ENCODE measurements at places on chromosomes 3 and 15. TPM values are rescaled to one million over a fixed set of nuclear protein-coding genes. Genes with fewer than 3 reads are reported as not detected.
A peak's percentile ranks its signal among the peaks of the same experiment; 100 is the strongest.

- DNase-seq = no peak
Observed at GRCh38 chr3:171289291-171289690, 170.9 kb downstream of the TNIK start.

DNA sequence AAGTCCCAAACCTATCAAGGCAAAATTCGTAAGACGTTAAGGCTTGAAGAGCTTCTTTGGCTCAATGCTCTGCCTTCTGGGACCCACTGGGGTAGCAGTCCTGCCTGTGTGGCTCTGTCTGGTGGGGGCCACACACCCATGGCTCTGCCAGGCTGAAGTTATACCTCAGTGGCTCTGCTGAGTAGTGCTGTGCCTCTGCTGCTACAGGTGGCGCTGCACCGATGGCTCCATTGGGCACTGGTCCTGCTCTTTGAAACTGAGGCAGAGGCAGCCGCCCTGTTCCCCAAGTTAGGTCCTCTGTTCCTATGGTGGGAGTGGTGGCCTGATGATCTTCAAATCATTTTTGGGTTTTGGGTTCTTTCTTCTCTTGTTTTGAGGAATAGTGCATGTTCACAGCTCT is 68.0 kb upstream of the AP4E1 start:
- no peak for DNase-seq

NR1I2 gene
- total RNA-seq = not detected

DNA sequence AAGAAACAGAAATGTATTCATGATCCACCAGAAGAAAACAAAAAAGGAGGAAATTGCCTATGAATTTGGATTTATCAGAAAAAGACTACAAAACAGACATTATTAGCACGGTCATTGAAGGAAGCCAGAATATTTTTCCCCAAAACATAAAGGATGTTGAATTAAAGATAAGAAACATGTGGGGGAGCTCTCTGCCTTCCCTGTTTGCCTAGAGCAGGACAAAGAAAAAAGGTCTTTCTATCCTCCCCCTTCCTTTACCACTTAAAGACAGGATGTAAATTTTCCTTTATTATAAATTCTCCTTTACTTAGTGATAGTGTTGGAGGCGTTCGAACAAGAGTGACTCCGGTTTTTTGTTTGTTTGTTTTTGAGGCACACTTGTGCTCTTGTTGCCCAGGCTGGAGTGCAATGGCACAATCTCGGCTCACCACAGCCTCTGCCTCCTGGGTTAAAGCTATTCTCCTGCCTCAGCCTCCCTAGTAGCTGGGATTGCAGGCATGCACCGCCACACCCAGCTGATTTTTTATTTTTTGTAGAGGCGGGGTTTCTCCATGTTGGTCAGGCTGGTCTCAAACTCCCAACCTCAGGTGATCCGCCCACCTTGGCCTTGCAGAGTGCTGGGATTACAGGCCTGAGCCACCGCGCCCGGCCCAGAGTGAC is 14.9 kb upstream of the RPN1 start:
- no peak for DNase-seq

FANCD2 gene
- total RNA-seq = 14.6 TPM

- no peak for DNase-seq
Observed at GRCh38 chr15:90227816-90228772, 5.6 kb downstream of the CIB1 start.

DNA sequence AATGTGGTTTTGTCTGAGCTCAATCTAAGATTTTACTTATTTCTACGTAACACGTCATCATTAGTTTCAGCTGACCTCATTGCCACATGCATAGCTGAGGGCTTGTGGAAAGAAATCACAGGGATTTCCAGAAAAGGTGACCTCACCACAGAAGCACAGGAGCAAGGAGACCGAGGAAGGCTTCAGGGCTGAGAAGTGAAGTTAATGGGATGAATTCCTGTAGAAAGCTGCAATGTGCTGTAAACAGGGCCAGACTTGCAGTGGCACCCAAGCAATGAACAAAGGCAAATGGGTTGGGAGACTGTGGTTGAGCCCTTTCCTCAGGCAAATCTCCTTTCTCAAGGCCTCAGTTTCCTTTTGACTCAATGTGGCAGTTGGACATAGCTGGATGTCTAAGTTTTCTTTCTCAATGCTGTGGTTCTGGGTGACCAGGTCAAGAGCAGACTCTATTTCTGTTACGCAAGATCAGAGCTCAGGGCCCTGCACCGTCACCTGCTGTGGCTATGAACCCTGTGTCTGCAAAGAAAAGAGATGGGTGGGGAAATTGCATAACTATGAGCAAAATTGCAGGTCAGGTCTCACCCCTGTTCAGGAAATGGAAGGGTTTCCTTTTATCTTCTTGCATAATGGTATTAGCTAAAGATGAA is 252.2 kb upstream of the TBL1XR1 start:
- DNase-seq = peak; percentile 95

GRCh38 chr3:117161816-117162215 is 452.2 kb downstream of the TUSC7 start:
- DNase-seq = no peak

DNA sequence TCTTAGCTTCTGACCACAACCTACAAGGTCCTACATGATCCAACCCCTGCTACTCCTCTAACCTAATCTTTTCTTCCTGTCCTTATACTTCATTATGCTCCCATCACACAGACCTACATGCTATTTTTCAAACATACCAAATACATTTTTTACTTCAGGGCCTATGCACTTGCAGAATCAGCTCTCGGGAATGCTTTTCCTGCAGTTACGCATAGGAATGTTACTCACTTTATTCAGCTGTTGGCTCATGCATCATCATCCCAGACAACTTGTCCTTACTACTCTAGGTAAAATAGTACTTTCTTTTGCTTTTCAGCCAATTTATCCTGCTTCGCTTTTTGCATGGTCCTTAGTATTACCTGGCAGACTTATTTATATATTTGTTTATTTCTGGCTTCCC is 105.6 kb downstream of the OXSM start:
- DNase-seq = no peak

UBE3A gene
- total RNA-seq = 101 TPM

TUSC2 gene
- total RNA-seq = 14.5 TPM

DNA sequence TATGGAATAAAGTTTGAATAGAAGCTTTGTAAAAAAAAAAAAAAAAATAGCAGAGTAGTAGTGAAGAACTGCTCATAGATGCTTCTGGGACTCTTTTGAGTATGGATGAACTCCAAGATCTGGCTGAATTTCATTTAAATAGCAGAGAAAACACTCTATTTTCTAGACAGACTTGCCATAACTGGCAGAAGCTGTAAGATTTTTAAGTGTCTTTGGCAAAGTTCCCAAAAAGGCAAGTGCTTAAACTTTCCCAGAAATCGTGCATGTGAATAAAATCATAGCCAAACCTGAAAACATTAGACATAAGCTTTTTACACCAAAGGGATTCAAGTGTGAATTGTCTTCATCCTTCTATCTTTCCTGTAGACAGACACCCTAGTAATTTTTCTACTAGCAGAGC is 110.3 kb upstream of the MITF start:
- peak; percentile 13 for DNase-seq

DLL4 gene
- 0.10 TPM for total RNA-seq

GRCh38 chr3:108298056-108298455 is 1.7 kb downstream of the HHLA2 start:
- DNase-seq = no peak

DNA sequence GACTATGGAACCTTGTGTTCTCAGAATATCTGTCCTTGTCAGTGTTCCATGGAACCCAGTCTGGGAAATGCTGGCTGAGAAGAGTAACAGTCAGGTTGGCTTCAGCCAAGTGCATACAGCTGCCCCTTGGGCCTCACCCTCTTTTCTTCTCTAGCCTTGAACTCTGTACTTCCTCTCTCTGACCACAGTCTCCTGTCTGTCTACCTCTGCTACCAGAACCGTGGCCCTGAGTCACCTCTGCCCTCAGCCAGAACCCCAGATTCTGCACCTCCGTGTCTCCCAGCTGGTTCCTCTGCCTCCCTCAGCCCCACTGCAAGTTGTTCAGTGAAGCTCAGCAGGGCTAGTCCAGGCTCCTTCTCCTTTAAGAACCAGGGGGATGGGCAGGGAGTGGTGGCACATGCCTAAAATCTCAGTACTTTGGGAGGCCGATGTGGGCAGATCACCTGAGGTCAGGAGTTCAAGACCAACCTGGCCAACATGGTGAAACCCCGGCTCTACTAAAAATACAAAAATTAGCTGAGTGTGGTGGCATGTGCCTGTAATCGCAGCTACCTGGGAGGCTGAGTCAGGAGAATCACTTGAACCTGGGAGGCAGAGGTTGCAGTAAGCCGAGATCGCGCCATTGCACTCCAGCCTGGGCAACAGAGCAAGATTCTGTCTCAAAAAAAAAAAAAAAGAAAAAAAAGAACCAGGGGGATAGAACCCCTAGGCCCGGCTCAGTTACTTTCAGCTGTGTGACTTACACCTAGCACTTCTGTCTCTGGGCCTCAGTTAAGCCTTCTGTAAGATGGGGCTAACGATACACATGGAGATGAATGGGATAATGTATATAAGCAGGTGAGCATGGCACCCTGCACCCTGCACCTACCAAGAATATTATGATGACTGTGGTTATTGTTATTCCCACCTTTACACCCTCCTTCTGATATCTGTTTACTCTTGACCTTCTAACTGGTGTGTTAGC is 24.3 kb upstream of the TATDN2 start:
- DNase-seq = no peak

DNA sequence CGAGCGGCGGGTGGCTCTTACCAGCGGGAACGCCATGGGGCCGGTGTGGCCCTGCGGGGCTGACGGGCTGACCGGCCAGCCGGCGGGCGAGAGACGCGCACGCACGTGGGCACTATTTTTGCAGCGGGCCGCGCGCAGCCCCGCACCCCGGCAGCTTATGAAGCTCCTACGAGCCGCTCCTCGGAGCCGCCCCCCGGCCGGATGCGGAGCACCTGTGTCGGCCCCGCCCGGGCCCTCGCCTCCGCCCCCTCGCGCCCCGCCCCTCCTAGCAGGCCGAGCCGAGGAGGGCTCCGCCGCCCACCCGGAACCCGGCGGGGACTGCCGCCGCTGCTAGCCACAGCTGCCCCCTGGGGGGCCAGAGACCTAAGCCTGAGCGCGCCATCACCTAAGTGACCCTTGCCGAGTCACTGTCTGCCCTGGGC is 683 bp upstream of the CPEB1 start:
- DNase-seq = no peak

DNA sequence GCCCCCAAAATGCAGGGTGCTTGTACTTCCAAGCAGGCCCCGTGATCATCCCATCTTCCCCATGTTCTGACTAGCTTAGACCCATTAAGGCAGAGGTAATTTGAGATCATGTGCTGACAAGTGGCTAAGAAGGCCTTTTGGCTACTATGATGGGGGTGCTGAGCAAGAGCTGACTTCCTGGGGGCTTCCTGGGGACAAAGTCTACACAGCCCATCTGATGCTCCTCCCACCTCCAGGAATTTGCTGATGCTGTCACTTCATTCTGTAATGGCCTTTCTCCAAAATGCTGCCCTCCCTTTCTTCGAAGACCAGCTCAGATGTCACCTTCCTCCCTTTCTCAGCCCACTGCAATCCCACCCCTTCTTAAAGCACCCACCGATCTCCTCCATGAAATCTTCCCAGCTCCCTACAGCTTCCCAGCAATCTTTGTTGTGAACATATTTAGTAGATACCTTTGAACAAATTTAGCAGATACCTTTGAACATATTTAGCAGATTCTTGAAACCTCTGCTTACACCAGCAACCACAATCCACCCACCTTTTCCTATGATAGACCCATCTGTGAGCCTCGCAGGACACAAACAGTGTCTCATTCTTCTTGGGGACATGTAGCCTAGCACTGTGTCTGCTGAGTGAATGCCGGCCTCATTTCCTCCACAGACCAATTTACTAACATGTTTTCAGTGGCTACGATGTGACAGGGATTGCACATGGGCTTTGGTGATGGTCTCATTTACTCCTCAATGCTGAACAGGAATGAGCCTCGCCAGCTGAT is 223.3 kb downstream of the EPHB1 start:
- no peak for DNase-seq

- peak; percentile 70 for DNase-seq
Observed at GRCh38 chr3:63349583-63350573, 71.8 kb downstream of the SYNPR start.

CCR9 gene
- total RNA-seq = not detected

GRCh38 chr3:117706037-117706436 is 996.5 kb downstream of the TUSC7 start:
- DNase-seq = peak; percentile 11

- no peak for DNase-seq
Observed at GRCh38 chr3:146100180-146100579, 60.8 kb downstream of the PLOD2 start.
